ENCODE measurements at places on chromosomes 11 and 22.

DNA sequence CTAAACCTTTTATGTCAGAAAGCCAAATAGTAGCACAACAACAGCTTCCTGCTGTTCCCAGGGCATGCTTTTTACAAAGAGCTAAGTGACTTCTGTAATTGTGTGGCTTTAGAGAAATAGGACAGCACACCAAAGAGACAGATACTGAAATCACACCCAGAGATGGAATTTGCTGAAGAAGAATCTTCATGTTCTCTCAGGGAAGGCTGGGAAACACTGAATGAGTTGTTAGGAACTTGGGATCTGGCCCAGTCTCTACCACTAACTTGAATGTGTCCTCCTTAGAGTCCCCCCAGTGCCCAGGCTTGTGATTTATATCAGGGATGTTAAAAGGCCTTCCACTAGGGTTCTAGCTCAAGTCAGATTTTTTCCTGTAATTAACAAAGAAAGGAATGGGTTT is 175.2 kb downstream of the DBX1 start:
- DNase-seq = no peak

- DNase-seq = no peak
These were observed 292.6 kb downstream of the SWAP70 start for GRCh38 chr11:9956483-9956882.

- DNase-seq = no peak
These were observed 57.9 kb downstream of the TRIM29 start for GRCh38 chr11:120079750-120080610.

- DNase-seq = no peak
These were observed 83.1 kb downstream of the PTPRJ start for GRCh38 chr11:48063424-48063978.

DNA sequence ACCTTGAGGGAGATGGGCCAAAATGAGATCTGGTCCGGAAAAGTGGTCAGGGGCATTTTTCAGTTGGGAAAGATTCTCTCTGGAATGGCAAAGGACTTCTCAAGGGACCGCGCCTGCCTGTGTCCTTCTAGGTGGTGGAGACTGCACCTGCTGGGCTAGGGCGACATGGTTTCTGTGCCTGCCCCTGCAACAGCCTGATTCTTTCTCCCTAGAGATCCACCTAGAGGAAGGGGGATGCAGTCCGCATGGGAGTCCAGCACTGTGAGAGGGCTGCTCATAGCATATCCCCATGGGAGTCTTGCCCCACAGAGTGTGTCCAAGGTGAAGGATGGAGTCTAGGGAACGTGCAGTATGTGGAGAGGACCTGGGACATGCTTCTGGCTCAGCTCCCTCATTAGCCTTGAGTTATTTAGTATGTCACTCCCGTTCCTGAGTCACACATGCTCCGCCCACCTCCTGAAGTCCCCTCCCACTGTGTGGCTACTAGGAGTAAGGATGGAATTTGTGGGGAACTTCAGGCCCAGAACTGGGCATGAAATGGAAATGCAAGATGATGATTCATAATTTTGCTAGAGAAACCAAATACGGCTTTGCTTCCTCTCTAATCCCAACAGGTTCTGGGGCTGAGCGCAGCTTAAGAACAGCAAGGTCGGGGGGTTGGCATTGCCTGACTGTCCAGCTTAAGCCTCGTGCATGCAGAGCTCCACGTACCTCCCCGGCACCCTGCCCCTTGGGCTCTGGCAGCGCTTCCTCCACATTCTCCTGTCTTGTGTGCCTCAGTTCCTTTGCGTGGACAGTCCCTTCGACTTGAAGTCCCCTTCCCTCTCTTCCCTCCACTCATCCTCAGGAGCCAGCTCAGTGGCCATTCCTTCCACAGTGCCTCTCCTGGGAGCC is 35.0 kb downstream of the GRIK4 start:
- DNase-seq = no peak

DNA sequence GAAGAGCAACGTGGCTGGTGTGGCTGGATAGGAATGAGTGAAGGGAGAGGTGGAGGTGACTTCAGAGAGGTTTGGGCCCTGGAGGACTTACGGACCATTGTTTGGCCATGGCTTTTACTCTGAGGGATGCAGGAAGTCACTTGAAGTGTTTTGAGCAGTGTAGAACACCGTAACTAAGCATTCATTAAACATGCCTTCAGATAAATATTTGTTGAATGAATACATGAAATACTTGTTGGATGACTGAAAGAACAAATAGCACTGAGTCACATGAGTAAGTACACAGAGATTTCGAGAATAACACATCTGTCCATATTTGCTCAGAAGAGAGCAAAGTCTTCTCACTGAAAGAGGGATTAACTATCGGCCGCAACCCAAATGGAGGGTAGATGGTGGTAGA is 182.7 kb upstream of the SNX19 start:
- no peak for DNase-seq
